NCI-H2171 (cell line): ENCODE measurements at places on chromosomes 11 and 22.

GRCh38 chr11:43581370-43582023, 99.0 kb upstream of the HSD17B12 start:
- no peak for DNase-seq

- DNase-seq, result no peak
These were observed 43.1 kb downstream of the SCGB1A1 start for GRCh38 chr11:62461740-62462507.

DNA sequence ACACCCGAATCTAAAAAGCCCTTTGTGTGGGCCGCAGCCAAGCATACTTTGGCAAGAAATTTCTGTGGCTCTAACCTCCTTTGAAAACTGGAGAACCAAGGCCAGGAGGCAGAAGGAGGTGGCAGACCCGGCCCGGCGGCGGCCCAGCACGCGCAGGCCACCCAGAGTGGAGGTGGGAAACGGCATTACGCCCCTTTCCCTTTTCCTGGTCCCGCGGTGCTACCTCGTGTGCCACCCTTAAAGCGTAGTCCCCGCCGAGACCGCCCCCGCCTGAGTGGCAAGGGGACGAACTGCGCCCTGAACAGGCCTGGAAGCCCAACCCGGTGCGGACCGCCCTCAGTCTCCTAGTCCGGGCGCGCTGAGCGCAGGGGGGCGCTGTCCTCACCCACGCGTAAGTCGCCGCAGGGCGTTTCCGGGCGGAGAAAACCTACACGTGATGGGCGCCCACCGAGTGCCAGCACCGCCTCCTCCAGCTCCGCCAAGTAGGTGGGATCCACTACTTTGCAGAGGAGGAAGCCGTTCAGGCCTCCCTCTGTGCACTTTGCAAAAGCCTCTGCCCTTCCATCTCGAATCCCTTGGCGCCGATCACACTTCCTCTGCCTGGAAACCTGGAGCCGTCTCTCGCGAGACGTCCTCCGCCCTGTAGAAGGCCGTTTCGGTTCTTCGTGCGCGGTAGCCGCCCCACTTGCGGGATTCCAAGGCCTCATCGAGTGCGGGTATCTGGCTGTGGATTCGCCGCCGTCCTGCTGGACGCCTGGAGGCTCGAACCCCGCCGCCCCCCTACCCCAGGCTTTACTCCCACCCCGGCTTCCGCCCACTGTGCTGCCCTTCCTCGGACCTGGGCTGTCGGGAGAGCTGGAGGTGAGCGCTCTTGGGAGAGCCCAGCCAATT, at the start of gene ACCS:
TSS of gene ACCS (plus strand) at position 430 of the 891 bp plus-strand sequence. CDS start 1,358 bp downstream, outside the sequence.
- DNase-seq, result peak; percentile 83

GRCh38 chr11:13229136-13229535, 48.5 kb upstream of the BMAL1 start:
- no peak for DNase-seq

DNA sequence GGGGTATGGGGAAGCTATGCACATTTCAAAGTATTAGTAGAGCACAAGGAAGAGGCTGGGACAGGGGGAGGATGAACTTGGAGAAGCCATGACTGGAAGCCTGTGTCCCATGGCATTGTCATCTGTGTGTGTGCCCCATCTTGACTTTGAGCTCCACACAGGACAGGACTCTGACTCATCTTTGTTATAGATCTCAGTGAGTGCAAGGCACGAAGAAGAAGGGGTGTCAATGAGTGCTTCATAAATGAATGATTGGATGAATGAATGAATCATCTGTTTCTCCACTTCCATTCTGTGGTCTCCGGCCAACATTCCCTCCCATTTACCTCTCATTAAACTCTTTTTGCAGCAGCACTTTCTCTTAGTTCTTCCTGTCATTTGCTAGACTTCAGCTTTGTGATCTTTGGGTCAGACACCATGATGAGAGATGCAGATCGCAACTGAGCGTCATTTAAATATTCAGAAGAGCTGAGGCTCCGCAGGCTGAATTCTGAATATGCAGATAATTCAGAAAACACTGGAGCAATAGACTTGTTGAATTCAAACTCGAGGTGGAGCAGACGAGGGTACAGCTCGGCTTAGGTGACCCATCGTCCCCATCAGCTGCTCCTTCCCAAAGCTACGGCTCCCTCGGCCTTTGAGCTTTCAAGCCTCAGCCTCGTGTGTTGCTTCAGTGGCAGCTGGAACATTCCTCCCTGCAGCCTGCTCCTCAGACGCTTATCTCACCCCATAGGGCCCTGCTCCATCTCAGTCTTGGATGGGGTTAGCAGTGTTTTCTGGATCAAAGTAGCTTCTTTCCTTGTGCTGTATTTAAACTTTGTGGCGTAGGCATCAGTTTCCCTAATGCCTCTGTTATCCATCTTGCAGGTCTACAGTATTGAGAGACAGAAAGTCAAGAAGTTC, 30.8 kb downstream of the APOL3 start:
- DNase-seq, result no peak
